Endodermal cell (in vitro differentiated cells): ENCODE measurements at places on chromosomes 16 and 17. TPM values are rescaled to one million over a fixed set of nuclear protein-coding genes. Genes with fewer than 3 reads are reported as not detected.

ASGR1 gene
- total RNA-seq, result 9.8 to 32.6 TPM (median 14.2 TPM) in 3 replicates

FBXW10 gene
- total RNA-seq, result not detected in 3 replicates

CHD9NB gene
- 12.2 and 14.9 TPM in 2 replicates for total RNA-seq

ABCA8 gene
- total RNA-seq, result not detected in 2 replicates

HSF4 gene
- 4.5 and 6.8 TPM in 2 replicates for total RNA-seq

CCL23 gene
- total RNA-seq, result not detected in 2 replicates

WRAP53 gene
- 21.7 and 24.1 TPM in 2 replicates for total RNA-seq

GDPD3 gene
- total RNA-seq, result 2.2 to 2.7 TPM (median 2.7 TPM) in 3 replicates

CES5A gene
- 0.16 TPM in 1 of 3 replicates, not detected in the others for total RNA-seq

NOTUM gene
- 16.4 and 26.3 TPM in 2 replicates for total RNA-seq

MARVELD3 gene
- 15.7 and 17.6 TPM in 2 replicates for total RNA-seq
